ENCODE measurements at places on chromosomes 11 and 22.

DNA sequence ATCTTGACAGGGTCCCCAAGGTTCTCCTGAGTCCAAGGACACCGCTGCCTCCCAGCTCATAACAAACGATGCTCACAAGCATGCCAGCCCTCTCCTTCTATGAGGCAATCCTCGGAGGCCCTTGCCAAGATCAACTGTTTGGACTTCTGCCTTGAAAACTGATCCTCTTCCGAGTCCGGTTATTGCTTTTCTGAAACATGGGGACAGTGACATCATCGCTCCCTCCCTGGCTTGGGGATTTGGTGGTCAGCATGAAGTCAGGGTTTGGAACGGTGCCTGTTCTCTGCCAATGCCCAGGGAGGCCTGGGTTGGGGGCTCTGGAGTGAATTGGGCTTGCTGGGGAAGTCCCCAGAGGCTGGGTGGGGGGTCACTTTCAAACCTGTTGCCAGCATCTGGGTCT, 149.3 kb downstream of the FBXO7 start:
- no peak for DNase-seq

DNA sequence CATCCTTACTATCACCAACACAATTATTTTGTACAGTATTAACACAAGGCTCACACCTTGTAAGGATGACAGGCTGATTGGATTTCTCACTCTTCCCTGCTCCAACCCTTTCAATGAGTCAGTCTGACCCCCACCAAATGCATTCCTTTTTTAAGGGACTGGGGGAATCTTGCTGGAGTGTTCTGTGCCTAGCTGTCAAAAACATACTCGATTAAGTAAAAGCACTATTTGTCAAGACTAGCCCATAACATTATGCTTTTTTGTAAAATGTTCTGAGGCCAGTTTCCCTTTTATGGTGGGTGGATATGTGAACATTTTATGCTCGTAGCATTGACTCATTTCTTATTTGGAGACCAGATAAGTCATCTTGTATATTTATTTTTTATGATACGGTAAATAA, 87.2 kb downstream of the PDHX start:
- no peak for DNase-seq

DNA sequence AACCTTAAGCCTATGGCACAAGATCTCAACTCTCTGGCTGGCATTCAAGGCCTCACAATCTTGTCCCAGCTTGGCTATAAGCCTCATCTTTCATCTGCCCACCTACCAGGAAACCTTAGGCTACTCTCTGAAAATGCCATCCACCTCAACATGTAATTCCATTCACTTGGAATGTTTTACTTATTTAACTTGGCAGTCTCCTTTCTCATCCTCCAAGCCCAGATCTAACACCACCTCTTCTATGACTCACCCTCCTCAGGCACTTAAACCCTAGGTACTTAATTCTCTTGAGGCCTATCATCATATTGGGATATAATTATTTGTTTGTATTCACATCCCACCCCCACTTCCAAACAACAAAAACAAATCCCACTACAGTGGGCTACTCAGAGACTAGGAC, 15.0 kb downstream of the POGLUT3 start:
- no peak for DNase-seq

- DNase-seq, result no peak
Measured at GRCh38 chr22:31625661-31626426, 36.2 kb downstream of the PISD start.

- no peak for DNase-seq
Measured at GRCh38 chr11:72127923-72128322, 7.6 kb upstream of the FOLR3 start.

- peak; percentile 65 for DNase-seq
Measured at GRCh38 chr11:65720211-65720934, at the start of gene RNASEH2C. Gene RNASEH2C (minus strand): TSS chr11:65720798. CDS start chr11:65720758, 40 bp downstream.

GRCh38 chr11:32439501-32440210, 4.3 kb upstream of the WT1 start:
- DNase-seq, result no peak

DNA sequence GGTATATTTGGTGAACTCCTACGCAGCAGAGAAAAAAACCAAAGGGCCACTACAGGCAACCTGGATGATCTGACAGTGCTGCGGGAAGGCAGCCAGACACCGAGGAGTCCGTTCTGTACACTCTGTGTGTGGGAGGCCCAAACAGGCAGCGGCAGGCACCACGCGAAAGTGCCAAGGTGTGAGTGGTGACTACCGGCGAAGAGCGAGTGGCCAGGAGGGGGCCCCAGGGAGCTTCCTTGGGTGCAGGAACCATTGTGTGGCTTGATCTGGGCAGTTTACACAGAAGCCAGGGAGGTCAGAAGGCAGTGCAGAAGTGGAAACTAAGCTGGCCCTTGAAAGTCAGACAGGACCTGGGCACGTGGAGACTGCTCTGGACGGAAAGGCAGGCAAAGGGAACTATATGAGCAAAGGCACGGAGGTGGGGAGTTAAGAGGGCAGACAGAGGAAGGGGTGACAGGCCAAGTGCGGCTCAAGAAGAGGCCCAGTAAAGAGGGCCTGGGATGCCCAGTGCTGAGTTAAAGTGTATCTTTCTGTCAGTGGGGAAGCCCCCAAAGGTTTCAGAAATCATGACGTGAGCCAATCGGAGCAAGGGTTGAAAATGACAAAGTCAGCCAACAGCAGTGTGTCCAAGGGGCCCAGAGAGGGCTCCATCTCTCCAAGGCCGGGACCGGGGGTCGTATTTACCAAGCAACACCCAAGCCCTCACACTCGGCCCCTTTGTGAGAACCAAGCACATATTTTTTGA, 10.6 kb downstream of the TMEM184B start:
- peak; percentile 23 for DNase-seq

DNA sequence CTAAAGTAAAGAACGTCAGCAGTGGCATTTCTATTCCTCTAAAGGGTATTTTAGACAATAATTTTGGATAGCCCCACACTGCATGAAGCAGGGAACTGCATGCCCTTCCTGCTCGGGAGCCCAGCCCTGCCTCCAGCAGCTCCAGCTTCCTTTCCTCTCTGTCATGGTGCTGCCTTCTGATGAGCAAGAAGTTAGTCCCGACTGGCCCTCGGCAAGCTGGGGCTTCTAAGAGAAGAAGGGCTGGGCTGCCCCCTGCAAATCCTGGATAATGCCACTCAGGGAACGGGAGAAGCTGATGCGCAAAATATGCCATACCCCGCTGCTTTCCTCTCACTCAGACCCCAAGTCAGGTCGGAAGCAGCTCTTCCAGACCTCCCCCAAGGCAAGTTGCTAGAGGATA, 296.4 kb downstream of the ETS1 start:
- DNase-seq, result no peak

- DNase-seq, result no peak
Measured at GRCh38 chr22:46614025-46614931, 5.9 kb upstream of the GRAMD4 start.

GRCh38 chr11:8705146-8705545, 22.6 kb downstream of the RPL27A start:
- DNase-seq, result no peak
